ENCODE measurements at places on chromosomes 6 and 20. TPM values are rescaled to one million over a fixed set of nuclear protein-coding genes. Genes with fewer than 3 reads are reported as not detected.

DNA sequence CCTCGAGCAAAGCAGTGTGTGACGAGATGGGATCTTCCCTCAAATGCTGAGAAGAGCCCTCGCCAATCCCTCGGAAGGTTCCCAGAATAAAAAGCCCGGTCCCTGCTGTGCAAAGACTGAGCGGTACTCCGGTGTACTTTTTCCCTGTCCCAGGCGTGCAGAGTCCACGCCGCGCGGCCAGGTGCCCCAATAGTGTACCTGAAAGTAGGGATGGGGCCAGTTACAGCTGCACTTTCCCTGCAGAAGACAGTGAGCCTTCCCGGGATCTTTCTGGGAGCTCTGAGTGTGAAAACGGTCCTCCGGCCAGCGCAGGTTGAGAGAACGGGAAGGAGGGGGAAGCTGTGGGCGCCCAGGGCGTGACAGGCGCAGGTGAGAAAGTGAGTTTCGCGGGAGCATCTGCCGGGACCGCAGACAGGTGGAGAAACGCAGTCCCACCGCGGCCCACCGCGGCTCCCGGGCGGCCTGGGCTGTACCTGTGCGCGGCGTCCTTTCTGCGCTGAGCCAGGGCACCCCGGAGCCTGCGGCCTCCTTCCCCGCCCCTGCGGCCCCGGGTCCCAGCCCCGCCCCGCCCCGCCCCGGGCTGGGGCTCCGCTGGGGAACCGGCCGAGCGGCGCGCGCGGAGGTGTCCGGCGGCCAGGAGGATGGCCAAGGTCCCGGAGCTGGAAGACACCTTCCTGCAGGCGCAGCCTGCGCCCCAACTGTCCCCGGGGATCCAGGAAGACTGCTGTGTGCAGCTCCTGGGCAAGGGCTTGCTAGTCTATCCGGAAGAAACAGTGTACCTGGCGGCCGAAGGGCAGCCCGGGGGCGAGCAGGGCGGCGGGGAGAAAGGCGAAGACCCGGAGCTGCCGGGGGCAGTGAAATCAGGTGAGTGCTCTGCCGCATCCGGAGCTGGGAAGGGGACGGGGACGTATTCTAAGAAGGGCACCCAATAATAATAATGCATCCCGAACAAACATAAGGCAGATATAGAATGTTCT is at the start of gene RFX6:
TSS of gene RFX6 (plus strand) at position 608 of the 977 bp plus-strand sequence. CDS start at position 642, 34 bp downstream.
- DNase-seq = peak; percentile 40

GRCh38 chr6:106510090-106510970 is 119.0 kb downstream of the RTN4IP1 start:
- peak; percentile 88 for DNase-seq

DNA sequence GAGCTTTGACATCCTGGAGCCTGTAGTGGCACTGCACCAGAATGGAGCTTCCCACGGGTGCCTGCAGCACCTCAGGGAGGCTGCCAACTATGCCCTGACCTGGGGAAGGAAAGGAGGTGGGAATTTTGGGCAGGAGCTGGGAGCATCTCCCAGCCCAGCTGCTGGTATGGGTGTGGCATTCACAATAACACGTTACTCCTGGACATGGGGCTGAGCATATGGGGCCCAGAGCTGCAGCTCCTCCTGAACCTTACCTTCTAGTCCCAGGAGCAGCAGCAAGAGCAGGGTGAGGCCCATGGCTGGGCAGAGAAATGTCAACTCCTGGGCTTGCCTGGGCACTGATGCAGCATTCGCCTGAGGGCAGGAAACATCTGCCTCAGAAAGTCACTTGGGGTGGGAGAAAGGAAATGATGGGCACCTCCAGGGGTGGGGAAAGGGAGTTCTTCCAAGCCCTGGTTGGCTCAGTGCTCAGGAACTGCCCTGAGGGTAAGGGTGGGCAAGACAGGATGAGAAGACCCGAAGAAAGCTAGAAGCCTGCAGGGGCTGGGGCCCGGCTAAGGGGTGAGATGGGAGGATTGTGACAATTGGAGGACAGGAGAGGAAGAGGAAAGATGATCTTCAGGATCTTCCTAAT is at the start of gene TREML1:
TSS of gene TREML1 (minus strand) at position 356 of the 634 bp plus-strand sequence. CDS start at position 297, 59 bp downstream.
- DNase-seq = no peak

DNA sequence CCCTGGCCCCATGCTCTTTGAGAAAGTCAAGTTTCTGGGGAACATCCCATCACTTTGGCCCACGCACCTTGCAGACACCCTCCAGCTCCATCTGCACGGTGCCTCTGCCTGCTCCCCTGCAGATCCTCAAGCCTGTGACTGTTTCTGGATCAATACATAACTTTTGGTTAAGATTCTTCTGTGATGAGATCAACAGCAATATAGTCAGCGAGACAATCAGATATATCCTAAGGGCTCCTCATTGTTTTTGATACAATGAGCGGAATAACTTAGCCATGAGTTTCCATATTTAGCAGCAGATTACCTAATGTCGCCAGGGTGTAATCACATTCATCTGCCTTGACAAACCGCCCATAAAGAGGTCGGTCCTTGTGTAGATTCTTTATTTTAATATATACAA is 109.3 kb upstream of the MTHFD1L start:
- DNase-seq = no peak

The SIRPB2 gene
- total RNA-seq = 0.87 TPM

- DNase-seq = peak; percentile 56
These were observed 24.7 kb upstream of the HDAC2 start for GRCh38 chr6:113995634-113996033.

- no peak for DNase-seq
These were observed 9.8 kb downstream of the GTSF1L start for GRCh38 chr20:43716757-43717615.

GRCh38 chr20:50559149-50559548 is 49.0 kb downstream of the PTPN1 start:
- DNase-seq = no peak

The NT5DC1 gene
- 32.6 TPM for total RNA-seq

DNA sequence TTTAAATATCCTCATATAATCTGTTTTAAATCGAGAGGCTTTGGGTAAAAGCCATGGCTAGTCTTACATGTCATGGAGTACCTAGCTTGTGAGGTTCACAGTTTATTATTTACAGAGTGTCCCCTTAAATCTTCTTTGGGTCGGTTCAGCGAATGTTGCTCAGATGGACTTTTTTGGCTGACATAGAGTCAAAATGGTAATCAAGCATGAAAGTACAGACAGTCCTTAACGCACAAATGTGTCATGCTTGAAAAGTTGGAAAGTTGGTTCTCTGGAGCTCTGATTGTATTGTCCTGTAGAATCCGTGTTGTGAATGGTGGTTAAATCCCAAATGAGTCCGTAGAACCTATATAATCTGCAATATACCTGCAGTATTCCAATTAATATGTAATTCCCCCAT is 22.0 kb downstream of the PTPN1 start:
- DNase-seq = no peak

The C6orf132 gene
- 67.6 TPM for total RNA-seq

DNA sequence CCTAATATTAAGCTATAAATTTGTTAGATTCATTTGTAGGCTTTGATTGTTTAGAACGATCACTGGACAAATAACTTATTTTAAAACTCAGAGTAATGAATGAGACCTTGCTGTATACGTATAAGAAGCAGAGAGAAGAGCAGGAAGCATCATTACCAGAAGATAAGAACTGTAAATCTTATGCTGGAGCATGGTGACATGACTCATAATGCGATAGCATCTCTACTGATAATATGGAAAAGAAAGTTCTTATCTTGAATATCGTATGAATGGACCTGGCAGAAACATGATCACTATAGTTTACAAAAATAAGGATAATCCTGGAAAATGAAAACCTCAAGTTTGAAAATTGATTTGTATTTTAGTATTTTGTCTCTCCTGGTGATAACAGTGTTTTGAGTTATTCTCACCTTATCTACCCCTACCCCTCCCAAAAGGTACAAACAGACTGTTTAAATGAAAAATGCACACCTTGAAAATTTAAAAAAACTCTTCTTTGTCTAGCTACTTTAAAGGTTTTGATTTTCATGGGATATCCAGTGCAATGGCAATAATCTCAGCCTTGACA is 2.0 kb upstream of the ZSCAN26 start:
- no peak for DNase-seq

DNA sequence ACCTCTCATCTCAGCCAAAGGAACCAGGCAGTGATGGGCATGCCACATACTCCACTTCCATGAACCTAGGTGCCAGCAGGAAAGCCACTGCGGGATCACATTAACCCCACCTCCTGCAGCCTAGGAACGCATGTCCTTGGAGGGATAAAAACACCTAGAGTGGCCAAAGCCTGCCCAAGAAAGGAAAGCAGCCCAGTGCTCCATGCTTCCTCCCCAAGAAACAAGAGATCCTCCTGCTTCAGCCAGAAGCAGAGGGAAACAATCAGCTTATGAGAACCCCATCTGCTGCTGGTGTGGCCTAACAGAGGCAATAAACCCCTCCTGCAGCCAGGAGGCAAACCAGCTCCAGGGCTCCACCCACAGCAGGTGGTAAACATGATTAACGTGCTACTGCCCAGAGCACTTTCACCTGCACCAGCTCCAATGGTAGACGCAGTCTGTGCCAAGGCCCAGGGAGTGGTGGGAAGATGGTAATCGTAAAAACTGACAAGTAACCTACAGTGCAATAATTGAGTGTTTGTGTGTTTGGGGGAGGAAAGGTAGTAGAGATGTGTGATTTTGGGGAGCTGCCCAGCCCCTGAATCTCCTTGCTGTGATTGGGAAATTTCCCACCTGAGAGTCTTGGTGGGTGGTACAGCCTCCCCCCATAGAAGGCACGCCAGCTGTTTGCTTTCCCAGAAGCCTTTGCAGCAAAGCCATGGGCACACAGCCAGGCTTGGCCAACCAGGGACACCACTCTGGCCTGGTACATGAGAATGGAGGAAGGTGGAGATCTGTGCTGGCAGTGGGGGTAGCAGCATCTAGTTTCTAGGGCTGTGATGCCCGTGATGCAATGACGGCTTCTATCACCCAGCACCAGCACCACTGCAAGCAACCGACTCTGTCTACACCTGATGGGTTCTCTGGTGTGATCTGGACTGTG is 50.6 kb upstream of the TBC1D7 start:
- peak; percentile 87 for DNase-seq

DNA sequence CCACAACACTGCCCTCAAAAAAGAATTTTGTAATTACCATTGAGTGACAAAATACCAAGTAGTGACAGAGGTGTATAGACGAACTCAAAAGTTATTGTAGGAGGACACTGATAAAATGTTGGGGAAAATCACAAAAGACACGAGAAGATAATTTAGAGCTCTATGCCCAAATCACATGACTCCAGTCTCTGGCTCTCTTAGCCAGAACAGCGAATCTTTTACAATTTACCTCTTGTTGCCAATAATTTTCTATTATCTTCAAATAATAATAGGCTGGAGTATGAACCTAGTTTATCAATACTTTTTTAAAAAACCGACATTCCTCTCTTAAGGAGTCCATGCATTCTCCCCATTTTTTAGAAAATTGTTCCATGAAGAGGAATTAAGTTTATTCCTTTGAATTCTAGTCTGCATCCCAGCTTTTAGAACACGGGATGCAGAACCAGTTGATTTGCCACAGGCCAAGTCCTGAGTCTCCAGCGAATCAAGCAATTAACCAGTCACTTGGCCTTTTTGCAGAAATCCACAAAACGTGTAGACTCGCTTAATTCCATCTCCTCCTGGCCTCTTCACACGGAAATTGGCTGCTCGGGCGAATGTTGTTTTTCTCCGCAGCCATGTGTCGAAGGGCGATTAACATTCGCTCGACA is 507 bp upstream of the RIPPLY2 start:
- no peak for DNase-seq

The RBPJL gene
- total RNA-seq = not detected

GRCh38 chr6:148491638-148492251 is 149.1 kb downstream of the SASH1 start:
- no peak for DNase-seq

DNA sequence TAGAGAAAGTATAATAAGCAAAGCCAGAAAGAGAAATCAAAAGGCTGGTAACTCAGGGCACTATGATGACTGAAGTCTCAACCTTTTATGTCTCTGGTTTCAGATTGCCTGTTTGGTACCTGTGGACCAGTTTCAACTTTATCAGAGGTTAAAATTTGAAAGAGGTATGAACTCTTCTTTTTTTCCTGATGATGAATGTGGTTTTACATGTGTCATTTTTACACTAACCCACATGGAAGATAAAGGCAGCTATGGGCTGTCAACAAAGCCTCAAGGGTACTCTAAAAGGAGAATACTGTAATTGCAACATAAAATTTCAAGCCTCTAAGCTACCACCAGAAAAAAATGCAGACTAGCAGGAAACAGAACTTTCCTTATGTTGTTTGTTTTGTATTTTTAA is 52.4 kb downstream of the RNF144B start:
- DNase-seq = no peak

DNA sequence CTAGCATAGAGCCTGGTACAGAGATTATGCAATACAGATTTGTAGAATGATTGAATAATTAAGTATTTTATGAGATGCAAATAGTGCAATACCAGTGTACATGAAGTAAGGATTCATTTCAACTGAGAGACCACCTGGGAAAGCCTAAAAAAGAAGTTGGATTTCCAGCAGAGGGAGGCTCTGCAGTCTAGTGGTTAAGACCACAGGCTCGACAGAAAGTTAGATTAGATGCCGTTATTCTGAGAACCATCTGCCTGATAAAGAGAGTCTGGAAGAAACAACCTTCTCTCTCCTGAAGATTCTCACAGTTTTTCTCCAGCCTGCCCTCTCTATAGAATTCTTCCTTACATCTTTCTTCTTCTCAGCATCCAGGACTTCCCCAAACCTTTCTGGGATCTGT is 13.6 kb upstream of the TNFRSF21 start:
- no peak for DNase-seq

The ZNF322 gene
- 17.1 TPM for total RNA-seq

DNA sequence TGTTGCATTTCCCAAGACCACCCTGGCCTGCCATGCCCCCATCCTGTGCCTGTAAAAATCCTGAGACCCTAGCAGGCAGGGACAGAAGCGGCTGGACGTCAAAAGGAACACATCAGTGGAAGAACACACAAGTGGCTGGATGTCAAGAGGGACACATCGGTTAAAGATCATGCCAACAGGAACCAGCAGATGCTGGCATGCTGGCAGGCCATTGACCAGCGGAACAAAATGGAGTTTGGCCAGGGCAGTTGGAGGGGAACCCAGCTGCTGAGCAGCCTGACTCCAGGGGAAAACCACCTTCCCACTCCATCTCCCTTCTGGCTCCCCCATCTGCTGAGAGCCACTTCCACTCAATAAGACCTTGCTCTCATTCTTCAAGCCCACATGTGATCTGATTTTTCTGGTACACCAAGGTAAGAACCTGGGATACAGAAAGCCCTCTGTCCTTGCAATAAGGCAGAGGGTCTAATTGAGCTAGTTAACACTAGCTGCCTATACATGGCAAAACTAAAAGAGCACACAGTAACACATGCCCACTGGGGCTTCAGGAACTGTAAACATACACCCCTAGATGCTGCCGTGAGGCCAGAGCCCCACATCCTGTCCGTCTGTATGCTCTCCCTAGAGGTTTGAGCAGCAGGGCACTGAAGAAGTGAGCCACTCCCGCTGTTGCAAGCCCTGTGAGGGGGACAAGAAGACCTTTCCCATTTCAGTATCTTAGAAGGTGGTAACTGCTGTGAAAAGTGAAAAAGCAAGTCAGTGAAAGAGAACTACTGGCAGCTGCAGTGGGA is 4.2 kb upstream of the TSBP1 start:
- no peak for DNase-seq

The COL9A3 gene
- 0.70 TPM for total RNA-seq

- DNase-seq = no peak
These were observed 15.9 kb upstream of the ADGB start for GRCh38 chr6:146582857-146583256.

GRCh38 chr20:6863355-6863754 is 95.9 kb downstream of the BMP2 start:
- DNase-seq = no peak
